ENCODE measurements at places on chromosomes 7 and 10.
A peak's percentile ranks its signal among the peaks of the same experiment; 100 is the strongest.

GRCh38 chr10:112823007-112823406 is 127.0 kb upstream of the TCF7L2 start:
- DNase-seq: no peak

- no peak for DNase-seq
Observed at GRCh38 chr7:28748933-28749584, 209.1 kb downstream of the TRIL start.

DNA sequence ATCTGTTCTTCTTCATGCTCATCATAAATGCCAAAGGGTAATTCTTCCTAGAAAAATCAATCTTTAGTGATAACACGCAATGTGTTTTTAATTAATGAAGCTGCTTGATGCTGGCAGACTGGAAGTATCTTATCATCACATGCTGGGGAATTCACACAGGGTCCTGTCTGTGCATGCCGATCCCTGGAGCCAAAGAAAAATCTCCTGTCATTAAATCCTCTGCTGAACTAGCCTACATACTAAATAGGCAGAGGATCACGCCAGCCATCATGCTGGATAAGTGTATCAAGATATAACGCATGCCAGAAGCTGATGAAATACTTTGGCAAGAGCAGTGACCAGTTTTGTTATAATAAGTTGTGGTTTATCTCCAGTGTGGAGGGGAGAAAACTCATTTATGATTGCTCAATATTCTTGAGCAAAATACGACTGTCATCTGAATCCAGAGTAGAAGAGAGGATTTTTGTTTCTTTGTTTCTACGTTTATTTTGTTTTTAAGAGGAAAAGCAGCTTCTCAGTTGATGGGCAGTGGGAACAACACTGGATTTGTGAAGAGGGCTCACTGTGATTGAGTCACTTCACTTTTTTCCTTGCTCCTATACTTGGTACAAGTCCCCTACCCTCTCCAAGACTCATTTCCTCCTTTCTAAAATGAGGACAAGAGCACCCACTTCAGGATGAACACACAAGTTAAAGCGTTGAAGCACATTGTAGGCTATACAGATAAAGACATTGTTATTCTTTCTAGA is 649.1 kb downstream of the TNS3 start:
- no peak for DNase-seq

DNA sequence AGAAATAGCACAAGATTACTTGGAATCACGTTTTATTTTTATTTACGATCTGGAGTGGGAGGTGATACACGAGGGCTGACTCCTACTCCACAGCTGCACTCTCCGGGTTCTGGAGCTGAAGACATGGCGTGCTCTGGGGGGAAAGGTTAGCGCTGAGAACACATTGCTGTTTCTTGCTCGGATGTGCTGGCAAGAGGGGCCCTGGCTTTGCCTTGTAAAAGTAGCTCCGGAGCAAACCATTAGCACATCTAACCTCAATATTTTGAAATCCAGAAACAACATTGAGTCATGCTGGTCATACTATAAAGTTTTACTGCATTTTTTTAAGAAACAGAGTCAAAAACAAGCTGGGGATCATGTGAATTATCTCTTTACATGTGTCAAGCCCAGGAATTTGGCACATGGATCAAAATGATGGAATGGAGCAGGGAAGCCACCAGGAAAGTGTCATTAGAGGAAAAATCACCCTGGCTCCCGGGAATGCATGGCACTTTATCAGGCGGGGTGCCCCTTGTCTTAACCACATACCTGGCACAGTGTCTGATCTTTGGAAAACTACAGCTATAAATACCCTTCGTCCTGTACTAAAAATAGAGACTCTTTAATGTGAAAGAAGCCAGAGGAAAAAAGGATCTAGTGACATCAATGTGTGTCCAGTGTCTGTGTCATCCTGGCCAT is 31.6 kb upstream of the LYZL1 start:
- DNase-seq: no peak

DNA sequence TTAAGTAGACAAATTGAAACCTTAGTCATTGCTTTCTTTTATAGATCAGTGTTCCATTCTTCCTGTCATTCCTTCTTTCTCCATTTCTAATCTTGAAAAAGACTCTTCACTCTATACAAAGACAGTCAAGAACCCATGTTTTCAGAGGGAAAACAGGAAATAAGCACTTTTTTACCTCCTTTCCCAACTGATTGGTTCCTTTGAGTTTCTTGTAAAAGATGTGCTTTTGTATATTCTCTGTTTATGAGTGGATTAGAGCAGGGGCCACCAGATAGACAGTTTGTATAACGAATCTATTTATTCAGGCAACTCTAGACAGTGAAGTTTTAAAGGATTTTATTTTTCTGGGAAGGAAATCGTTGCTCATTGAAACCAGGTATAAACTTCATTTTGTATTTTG is 49.8 kb downstream of the SHOC2 start:
- no peak for DNase-seq

DNA sequence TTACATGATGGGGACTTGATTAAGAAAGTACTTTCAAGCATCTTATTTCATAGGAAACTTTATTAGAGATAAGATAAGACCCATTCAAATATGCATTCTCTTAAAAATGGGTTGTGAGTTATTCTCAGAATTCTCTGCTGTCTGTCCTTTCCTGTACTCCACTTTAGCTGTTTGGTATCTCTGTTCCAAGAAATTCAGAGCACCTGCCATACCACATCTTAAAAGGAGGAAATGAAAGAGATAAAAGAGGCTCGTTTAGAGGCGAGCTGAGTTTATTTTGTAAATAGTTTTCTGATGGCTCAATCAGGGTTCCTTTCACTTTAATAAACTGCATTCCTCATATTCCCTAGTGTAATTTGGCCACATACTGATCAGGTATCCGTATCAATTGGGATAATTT is 87.2 kb downstream of the MDFIC start:
- no peak for DNase-seq

- no peak for DNase-seq
Observed at GRCh38 chr10:124496150-124496549, 34.5 kb downstream of the LHPP start.

DNA sequence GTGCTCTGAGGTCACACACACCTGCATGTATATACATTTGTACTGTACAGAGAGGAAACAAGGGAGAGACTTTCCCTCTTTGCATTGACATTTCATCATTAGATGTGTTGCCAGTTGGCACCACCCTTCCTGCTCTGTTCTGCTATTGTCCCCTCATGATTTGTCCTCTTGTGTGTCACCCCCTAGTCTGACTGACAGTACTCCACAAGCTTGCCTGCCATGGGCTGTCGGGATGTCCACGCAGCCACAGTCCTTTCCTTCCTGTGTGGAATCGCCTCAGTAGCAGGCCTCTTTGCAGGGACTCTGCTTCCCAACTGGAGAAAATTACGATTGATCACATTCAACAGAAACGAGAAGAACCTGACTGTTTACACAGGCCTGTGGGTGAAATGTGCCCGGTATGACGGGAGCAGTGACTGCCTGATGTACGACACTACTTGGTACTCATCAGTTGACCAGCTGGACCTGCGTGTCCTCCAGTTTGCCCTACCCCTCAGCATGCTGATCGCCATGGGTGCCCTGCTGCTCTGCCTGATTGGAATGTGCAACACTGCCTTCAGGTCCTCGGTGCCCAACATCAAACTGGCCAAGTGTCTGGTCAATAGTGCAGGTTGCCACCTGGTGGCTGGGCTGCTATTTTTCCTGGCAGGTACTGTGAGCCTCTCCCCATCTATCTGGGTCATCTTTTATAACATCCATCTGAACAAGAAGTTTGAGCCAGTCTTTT is 9.4 kb downstream of the CLDN12 start:
- DNase-seq: no peak

- DNase-seq: no peak
Observed at GRCh38 chr7:95549818-95550529, 46.3 kb downstream of the PDK4 start.

DNA sequence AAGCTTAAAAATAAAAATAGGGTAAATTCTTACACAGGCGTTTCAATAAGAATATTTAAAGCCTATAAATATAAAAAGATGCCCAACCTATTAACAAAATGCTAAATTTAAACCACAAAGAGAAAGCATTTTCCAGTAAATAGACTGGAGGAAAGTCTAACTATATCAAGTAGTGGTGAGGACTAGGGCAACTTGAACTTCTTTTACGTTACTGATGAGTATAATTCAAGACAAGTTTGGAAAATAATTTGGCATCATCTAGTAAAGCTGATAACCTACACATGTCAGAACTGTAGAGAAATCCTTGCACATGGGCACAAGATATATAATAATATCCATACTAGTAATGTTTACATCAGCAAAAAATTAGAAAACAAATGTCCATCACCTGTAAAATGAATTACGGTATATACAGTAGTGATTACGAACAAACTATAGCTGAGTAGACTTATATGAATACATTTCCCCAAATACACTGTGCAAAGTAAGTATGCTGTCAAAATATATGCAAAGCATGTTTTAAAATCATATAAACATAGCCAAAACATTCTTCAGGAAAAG is 27.4 kb downstream of the CRPPA start:
- no peak for DNase-seq

GRCh38 chr7:26567266-26567665 is 275.6 kb downstream of the SNX10 start:
- no peak for DNase-seq

GRCh38 chr10:115942101-115942500 is 330.9 kb downstream of the GFRA1 start:
- DNase-seq: no peak

DNA sequence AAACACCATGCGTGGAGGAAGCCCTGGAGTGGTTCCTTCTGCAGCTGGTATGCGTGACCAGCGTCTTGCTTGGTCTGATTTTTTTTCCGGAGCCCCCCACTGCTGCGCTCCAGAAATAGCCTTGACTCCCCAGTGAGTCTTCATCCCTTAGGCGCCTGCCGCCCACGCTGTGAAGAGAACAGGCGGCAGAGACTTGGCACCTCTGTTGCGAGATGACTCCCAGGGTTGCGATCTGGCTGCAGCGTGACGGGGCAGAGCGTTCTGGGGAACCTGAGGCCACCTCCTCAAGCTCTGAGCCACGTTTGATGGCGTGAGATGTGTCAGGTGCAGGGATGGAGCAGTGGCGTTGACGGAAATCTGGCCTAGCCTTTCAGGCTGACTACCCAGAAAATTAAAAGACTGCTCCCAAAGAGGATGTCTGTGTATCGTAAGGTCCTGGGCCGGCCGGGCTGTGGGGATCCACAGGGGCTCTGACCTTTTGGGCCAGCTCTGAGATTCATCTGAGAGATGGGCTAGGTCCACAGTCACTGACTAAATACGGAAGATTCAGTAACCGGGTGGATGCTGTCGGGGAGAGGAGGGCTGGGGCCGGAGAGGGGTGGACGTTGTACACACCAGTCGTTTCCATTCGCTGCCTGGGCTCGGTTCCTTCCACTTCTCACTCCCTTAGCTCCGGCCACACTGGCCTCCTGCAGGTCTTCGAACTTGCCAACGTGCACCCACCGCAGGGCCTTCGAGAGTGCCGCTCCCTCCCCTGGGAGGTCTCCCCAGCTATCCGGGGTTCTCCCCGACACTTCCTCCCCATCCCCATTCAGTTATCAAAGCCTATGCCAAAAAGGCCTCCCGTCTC is 33.8 kb downstream of the PFKFB3 start:
- DNase-seq: no peak

DNA sequence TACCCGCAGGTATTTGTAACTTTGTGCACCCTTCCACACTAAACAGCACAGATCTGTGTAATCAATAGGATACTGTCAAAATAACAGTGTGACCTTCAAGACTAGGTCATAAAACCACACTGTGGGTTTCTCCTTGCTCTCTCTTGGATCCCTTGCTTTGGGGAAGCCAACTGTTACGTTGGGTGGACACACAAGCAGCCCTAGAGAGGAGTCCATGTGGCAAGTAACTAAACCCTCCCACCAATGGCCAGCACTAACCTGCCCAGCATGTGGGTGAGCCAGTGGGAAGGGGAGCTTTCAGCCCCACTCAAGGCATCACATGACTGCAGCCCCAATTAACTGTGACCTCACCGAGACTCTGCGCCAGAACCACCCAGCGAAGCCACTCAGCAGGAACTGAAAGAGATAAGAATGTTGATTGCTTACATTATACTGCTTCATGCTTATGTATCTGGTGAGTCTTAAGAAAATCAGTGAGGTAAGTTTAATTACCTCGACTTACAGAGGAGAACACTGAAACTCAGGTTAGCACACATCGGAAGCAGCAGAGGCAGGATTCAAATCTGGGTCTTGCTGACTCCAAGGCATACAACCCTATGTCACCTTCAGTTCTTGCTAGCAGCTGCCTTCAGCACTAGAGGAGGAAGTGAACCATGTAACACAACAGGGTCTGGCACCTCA is 9.4 kb upstream of the ZC3HAV1 start:
- peak; percentile 70 for DNase-seq

GRCh38 chr10:21702633-21703111 is 168.6 kb downstream of the MLLT10 start:
- DNase-seq: no peak

DNA sequence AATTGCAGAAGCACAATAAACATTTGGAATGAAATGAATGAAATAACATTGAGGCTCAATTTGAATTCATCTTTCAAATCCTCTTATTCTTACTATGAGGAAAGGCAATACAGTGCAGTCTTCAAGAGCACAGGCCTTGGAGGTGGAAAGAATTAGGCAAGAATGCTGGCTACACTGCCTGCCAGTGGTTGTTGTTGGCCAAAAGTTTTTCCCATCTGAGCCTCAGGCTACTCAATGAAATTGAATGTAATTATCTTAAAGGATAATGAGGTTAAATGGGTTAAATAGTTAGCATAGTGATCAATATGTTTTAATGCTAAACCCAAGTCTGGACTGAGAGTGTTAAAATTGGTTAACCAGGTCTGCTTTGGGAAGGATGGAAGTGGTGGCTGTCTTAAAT is 140.9 kb downstream of the MBL2 start:
- DNase-seq: no peak

DNA sequence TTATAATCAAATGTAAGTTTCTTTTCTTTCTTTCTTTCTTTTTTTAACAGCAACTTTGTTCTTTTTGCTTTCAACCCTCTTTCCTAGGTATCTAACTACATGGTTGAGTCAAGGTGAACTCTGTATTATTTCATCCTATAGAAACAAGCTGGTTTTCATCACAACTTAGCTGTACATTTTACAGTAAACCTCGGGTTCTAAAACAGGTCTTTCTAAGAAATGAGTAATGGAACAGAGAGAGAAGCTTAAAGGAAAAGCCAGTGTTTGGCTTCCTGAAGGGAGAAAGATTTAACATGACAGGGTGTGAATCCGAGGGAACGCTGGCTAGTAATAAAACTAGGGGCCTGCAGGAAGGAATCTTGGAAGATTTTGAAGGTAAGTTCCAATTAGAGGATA is 143.4 kb upstream of the ITGB1 start:
- DNase-seq: no peak

Measured in T-helper 2 cell treated with Interferon-gamma antibody and Interleukin-4, amounts not matched to agents 5 μg/mL and 100 μg/mL, for 36 hours (primary cell).